HS-5 (cell line): ENCODE measurements at places on chromosomes 2 and 18.
A peak's percentile ranks its signal among the peaks of the same experiment; 100 is the strongest.

- DNase-seq, result no peak
Measured at GRCh38 chr2:166372046-166372445, 3.7 kb downstream of the SCN9A start.

DNA sequence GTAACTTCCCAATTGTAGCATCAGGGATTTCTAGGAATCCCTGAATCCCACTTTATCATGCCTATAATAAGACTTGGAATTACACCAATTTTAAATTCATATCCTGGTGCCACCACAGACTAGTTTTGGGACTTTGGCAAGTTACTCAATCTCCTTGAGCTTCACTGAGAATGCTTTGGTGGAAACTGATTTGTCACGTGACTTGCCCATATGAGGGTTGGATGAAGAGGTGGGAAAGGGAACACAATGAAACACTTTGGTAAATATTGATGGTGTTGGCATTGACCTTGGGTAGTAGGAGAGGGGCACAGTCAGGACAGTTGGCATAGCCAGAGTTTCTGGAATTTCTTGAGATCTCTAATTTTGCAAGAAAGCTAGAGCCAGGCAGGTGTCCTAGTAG is 452.2 kb downstream of the SLC4A3 start:
- no peak for DNase-seq

- DNase-seq, result no peak
Measured at GRCh38 chr2:215832791-215833190, 180.6 kb downstream of the MREG start.

DNA sequence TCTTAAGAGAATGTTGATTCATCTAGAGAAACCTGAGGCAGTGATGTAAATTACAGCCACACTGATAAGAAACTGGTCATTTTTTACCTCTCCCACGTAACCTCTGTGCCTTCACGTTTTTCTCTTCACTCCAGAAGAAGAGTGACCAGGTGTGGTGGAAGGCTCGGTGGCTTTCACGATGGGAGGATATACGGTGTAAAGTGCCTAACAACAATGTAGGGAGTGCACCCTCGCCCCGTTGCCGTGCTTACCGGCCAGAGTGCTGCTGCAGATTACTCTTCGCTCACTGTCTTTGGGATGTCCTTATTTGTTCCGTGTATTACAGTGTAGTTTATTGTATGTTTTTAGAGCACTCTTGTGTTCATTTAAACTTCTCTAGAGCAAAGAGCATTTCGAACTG is 46.5 kb downstream of the NCK2 start:
- DNase-seq, result no peak

GRCh38 chr2:128273469-128274081 is 45.1 kb downstream of the HS6ST1 start:
- no peak for DNase-seq

GRCh38 chr2:206368484-206368883 is 74.8 kb upstream of the ADAM23 start:
- DNase-seq, result no peak

GRCh38 chr2:240736281-240737250 is 44.9 kb downstream of the AQP12A start:
- no peak for DNase-seq

DNA sequence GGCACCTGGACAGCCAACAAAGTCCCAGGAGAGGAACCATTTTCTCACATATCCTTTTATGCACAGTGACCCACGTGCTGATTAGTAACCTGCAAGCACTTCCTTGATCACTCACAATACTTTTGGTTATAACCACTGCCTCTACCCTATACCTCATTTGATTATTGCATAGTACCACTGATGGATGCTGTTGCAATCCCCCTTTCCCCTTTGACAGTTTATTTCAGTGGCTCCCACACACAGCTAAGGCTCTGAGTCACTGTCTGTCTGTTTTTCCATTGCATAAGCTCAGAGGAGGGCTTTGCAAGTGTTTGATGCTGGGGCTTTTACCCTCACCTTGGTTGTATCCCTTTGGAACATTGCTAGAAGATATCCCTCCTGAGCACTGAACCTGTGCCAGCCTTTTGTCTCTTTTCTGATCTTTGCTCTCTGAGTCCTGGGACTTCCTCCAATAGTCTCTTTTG is 101.7 kb upstream of the RBBP8 start:
- no peak for DNase-seq

- no peak for DNase-seq
Measured at GRCh38 chr18:46435031-46435430, 222.0 kb downstream of the LOXHD1 start.

DNA sequence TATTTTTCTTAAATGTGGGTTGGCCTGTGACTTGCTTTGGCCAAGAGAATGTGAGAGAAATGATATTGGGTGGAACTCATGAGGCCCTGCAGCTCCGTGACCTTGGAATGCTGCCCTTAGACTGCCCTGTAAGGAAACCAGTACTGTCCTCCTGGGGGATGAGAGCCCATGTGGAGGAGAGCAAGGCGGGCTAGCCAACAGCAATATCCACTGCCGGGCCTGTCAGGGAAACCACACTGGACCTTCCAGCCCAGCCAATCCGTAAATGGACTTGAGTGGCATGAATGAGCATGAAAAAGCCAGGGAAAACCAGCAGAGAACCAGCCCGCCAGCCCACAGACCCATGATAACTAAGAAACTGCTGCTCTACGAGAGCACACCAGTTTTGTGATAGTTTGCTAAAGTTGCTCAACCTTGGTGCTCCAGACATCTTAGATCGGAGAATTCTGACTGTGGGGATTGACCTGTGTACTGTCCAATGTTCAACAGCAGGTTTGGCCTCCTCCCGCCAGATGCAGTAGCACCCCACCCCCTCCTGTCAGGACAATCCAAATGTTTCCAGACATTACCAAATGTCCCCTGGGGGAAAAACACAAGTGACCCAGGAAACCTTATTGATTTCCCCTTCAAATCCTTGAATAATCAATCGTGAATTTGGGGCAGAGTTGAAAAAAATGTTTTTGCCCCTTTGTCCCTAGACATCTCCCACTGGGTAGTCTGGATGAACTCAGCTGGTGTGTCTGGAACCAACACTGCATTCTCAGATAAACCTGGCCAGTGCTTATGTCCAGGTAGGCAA is 27.2 kb downstream of the ALPK2 start:
- no peak for DNase-seq

DNA sequence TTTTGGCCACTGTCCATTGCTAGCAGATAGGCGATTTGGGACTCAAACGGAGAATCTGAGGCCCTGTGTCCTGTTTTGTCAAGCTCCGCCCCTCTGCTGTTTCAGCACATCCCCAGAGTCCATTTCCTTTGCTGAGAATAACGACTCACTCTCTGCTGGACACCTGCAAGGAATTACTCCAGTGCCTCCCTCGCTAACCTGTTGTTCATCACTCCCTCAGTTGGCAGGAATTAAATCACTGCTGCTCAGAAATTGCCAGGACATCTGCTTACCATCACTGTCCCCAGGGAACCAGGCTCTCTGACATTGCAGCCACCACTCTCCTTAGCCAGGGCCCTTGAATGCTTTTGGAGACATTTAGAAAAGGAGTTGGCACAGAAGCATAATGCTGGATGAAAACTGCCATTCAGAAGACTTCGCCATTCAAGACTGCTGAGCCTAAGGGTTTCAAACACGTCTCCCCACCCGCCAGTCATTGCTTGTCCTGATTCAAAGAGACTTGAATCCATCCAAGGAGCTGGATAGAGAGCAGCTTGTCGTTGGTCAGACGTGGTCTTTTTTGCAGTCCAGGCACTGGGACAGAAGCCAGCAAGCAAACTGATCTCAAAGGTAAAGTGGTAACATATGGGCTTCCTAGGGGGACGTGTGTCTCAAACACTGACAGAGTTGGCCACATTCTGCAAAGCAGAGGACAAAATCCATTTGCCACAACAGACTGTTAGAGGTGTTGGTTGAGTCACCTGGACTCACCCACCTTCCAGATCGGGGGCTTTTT is 155.3 kb downstream of the UXS1 start:
- DNase-seq, result no peak

- no peak for DNase-seq
Measured at GRCh38 chr2:70767699-70768589, at the start of gene ADD2. Gene ADD2 (minus strand): TSS chr2:70768200. CDS start chr2:70706408, 61,792 bp downstream.

- no peak for DNase-seq
Measured at GRCh38 chr2:184875911-184876310, 277.6 kb downstream of the ZNF804A start.

DNA sequence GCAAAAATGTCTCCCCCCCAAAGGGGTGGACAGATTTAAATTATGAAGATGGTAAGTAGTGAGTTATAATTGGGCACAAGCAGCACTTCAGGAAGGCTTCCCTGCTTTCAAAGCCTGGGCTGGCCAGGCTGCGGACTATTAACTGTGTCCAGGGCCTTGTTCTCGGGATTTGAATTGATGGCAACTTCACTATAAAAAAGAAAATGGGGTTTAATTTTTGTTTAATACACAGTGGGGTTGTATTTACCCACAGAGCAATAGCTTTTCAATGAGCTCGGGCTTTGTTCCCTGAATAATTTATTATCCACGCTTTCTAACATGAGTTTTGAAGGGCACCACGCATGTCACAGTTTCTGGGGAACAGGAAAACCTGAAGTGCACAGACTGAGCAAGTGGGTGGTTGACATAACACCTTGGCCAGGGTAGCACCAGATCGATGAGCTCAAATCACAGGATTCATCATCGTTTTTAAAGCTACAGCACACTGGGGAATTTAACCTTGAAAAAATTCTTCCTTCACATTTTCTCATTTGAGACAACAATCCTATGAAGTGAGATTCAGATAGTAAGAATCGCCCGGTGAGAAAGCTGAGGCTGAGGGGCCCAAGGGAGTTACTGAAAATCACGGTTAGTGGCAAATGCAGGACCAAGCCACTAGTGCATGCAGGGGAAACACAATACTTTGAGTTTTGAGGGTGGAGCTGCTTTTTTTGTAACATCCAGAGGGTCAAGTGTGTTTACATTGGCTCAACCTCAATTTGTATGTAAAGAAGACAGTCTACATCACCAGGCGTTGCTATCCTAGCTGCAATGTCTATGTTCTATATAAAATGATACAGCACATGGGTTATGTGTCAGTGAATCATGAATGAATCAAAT is 28.9 kb upstream of the LMAN1 start:
- no peak for DNase-seq

- no peak for DNase-seq
Measured at GRCh38 chr18:48613589-48614404, 75.0 kb downstream of the CTIF start.

DNA sequence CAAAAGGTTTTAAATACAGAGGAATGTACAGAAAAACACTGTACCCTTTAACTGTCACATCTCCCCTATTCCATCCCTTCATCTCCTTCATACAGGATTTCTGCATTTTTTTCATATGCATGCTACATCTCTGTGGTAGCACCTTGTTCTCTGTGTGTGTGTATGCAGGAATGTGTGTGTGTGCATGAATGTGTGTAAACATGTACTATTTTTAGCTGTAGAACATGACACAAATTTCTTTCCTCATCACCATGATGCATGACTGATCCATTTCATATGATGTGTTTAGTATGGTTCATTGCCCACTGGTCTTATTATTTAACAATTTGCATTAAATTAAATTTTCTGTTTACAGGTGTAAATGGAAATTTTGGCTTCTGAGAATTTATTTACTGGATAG is 21.5 kb upstream of the ZEB2 start:
- no peak for DNase-seq

DNA sequence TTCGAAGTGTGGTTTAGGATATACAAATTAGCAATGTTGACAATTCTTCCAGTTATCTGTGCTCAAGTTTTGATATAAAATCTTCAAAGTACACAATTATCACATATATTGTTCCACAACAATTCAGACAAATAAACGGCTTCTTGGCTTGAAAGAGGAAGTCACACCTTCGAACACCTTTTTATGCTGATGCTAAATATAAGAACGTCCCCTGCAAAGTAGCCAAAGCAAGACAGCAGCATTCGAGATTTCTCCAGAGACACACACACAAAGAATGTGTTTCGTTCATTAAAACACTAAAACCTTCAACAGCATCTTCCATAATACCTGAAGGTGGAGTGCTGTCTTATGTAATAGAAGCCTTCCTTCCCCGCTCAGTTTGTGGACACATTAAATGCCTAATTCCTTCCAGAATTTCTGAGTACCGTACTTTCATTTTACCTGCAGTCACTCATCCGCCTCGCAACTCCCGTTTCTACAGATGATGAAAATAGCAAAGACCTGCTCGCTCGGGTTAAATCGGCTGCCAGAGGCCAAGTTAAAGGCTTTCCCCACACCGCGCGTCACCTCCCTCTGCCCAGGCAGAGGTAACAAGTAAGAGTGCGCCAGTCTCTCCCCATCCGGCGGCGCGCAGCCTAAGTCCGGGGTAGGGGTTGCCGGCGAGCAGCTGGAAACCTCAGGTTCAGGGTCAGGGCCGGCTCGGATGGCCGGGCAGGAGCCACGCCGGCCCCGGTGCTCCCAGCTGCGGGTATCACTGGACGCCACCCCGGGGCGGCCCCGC is 847 bp downstream of the SERPINE2 start:
- DNase-seq, result no peak

DNA sequence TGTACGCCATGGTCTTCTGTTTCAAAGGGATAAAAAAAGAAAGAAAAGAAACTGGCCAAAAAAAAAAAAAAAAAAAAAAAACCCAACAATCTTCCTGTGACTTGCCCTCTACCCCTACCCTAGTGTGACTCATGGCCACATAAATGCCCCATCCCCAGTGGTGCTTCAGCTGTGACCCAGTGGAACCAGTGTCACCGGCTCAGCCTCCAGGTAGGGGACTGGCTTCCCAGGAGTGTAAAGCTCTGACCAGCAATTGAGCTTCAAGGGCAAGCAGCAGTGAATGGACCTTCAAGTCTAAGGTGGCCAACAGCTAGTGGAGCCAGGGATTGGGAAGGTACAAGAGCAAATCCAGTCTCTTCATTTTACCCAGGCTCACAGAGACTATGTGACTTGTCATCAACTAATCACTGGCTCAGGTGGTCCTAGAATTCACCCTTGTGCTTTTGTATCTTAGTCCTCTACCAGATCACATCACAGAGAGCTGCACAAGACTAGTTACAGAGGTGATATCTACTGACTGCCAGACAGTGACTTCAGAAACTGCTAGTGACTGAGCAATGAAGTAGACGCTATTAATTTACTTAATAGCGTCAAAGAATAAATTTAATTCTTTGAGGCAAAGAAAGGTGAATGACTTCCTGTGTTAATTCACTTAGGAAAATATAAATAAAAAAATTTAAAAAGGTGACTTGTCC is 1.3 kb upstream of the TGFBRAP1 start:
- no peak for DNase-seq

DNA sequence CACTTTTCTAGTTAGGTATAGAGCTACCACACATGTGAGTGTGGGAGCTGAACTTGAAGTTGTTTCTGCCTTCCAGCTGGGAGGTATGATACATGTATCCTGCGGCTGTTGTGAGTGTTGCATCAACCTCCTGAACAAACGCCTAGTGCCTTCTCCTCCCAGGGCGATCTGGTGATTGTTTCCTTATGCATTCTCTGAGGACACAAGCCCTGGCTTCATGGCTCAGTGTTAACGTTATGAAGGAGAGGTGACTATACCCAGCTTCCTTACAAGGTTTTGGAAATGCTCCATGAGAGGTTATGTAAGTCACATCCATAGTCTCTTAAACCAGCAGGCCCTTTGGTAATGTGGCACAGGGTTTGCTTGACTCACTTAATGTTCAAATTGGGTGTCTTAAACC is 64.9 kb downstream of the SPRED2 start:
- DNase-seq, result peak; percentile 98
